Choroid plexus epithelial cell (primary cell): ENCODE measurements at places on chromosomes 4 and X.
A peak's percentile ranks its signal among the peaks of the same experiment; 100 is the strongest.

DNA sequence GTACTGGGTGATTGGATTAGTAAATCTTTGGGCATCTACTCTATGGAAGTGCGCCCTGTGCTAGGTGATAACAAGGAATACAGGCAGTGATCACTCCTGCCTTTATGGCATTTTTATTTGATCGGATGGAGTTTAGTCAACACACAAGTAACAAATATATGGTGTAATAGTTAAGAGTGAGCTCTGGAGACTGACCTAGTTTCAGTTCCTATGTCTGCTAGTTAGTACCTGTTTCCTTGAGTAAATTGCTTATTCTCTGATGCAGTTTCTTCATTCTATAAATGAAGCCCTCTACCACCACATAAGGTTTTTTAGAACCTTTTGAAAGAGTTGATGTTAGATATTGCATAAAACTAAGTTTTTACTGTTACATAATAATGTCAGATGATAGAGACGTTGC lies 134.6 kb downstream of the KDM6A start:
- no peak for DNase-seq

GRCh38 chr4:183448436-183448835 lies 4.0 kb downstream of the CDKN2AIP start:
- DNase-seq: peak; percentile 49

- peak; percentile 80 for DNase-seq
These were observed 958 bp upstream of the UGT2B7 start for GRCh38 chr4:69095301-69095731.

- no peak for DNase-seq
These were observed at the start of gene FMR1NB for GRCh38 chrX:147981038-147981752. Gene FMR1NB (plus strand): TSS chrX:147981337. CDS start chrX:147981403, 66 bp downstream.

DNA sequence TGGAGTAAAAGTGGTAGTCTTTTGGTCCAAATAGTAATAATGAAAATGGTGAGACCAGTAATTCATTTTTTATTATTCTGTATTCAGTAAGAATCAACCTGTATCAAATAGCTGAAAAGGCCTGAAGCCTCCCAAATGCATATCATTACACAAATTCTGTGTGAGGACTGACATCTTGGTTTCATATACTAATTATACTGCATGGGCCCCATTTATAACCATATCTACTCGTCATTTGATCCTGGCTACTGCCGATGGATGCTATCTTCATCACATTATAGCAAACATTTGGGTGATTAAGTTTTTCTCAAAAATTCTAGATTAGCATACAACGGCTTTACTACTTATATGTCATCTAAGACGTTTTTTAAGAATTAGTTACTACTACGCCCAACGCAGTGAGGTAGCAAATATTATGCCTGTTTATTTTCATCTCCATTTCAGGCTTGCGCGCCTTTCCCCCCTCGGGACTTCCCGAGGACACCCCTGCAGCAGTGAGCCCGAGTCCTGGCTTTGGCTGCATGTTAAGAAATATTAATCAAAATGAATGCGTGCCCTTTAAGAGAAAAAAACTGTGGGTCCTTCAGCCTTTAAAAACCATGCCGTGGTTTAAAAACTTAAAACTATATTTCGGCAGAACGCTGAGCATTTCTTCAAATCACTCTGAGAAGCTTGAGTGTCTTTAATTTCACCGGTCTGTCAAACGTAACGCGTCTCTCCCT lies 814 bp upstream of the MMAA start:
- DNase-seq: peak; percentile 30

DNA sequence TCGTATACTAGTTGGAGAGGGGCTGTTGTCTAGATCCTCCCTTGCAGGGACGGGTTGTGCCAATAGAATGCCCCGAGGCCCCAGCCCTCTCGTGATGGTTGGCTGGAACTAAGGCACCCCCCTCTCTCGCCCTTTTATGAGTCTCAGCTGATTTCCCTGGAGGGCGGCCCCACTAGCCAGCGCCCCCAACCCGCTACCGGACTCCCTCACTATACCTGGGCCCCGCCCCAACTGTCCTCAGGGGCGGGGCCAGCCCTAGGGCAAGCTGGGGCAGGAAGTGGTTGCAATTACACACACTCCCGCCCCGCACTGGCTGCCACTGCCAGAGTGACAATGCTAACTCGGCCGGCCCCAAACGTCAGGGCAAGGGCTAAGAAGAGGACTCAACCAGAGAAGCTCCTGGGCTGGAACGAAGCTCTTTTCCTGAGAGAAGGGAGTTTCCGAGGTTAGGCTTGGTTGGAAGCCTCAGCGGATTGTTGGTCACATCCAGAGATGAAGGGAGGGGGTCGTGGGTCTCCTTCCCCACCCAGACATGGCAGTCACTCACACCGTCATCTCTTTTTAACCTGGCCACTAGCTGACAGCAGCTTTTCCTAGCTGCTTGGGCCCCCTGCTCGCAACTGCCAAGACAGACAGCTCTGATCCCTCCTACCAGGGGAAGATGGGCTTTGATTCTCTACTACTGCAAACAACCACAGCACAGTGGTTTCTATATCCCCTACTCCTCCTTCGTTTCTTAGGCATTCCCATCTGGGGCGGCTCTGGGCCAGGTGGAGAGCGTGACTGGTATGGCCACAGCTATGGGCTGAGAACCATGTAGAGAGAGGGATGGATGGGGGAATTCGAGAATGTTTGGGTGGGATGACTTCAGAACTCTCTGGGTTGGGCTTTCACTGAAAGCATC lies 21.0 kb upstream of the BCORL1 start:
- DNase-seq: no peak

DNA sequence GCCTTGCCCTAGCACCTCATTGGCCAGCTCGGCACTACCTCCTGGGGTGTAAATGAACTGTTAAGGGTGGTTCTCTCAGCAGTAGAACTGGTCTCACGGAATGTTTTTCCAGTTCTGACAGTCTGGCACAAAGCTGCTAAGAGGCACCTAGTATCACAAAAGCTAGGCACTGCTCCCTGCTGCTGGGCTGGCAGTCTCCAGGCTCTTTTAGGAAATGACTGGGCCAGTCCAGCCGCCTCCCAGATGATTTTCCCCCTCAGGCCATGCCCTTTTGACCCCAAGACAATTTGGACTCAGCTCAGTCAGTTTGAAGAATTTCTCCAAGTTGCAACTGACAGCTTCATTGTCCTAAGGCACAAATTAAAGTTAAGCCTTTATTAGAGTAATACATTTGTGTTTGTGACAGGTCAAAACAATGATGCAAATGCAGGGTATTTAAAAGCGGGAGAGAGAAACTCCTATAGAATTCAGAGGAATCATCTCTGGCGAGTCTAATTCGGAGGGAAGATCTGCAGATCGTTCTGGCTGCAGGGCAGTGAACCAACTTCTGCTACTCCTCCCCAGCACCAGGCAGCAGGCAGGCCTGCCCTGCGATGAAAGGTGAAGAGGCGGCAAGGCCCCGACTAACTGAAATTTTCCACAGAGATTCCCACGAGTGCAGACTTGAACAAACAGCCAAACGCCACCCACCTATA lies 7.9 kb downstream of the FRMD7 start:
- DNase-seq: no peak

GRCh38 chr4:5750946-5751665 lies 40.1 kb downstream of the EVC start:
- peak; percentile 94 for DNase-seq

GRCh38 chr4:165827018-165827417 lies 46.0 kb upstream of the TLL1 start:
- no peak for DNase-seq

DNA sequence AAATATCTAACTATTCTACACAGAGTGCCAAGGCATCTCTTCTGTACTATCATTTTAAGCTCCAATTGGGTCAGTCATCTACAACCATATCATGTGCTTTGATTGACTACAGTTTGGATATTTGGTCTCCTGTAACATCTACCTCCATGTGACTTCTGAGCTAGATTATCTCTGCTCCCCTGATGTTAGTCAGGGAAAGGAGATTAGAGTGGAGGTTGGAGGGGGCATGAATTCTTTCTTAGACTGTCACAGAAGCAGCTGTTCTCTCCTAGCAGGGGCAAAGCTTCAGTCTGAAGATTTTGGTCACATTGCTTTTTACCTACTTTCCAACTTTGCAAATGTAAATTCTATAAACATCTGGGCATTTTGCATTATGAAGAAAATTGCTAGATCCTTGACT lies 62.6 kb upstream of the C4orf54 start:
- DNase-seq: no peak

DNA sequence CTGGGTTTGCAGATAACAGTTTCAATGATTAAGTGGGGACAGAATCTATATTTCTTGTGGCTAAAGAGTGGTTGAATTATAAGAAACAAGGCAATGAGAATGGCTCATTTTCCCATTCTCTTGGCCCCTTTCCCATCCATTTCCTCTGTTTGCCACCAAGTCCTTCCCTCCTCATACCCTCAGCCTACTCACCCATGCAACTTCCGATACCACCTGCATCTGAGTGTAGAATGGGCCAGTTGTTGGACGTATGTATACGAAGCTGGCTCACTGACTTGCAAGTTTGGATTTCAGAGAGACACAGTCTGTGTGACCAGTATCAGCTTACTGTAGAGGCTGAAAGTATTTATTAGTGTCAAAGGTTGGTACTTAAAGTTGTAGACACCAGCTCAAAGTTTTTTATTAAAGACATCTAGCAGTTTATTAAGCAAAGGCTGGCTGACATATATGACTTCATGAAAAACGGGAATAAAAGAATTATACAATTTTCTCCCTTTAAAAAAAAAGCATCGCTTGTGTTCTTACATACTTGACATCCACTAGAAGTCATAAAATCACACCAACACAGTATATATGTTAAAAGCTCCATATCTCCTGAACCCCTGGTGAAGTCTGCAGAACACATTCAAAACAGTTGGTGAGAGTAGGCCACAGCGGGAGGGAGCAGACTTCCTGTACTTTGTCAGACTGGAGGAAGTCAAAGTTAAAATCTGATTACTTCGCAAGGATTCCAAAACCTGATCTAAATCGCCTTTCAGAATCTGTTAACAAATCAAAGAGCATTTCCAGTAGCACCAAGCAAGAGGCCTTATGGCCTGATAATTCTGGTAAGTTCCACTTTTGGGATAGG lies 22.4 kb upstream of the STIM2 start:
- peak; percentile 54 for DNase-seq

- DNase-seq: no peak
These were observed 37.3 kb upstream of the ARAF start for GRCh38 chrX:47523713-47524166.

GRCh38 chr4:155009288-155009687 lies 199.1 kb upstream of the NPY2R start:
- no peak for DNase-seq

DNA sequence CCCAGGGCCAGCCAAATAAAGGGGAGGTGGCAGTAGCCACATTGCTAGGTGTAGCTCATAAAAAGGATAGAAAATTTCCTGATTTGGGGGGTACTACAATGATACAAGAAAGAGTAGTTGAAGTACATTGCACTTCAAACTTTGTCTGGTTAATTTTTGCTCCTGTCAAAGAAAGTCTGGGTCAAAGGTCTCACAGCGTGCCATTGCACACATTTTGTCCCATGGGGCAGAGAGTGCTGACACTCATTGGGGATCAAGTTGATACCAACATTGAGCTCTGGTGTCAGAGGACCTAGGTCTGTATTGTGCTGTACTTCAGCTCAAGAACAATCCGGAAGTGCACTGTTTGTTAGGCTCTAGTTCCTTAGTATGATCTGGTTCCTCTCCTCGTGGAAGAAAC lies 229.2 kb upstream of the AGTR2 start:
- DNase-seq: no peak
